Cortex of kidney (tissue), 1 donor: ENCODE measurements at places on chromosomes 7 and 10.

- DNase-seq: peak; percentile 22
Measured at GRCh38 chr10:22340329-22341189, 4.7 kb upstream of the SPAG6 start.

DNA sequence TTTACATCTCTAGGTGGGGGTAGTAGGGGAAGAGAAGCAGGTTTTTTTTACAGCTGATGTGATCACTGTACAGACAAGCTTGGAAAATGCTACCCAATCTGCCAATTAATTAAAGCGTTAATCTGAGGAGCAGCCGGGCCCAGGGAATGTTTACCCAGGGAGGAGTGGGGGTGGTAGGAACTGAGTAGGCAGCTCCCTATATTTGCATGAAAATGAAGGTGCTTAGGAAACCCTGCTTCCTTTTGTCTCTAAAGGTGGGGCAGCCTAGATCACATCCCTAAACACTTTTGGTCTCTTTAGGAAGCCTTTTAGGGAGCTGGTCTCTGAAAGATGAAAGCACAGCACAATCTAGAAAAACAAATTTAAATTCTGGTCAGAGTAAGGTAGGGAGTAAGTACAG, 53.0 kb upstream of the NFKB2 start:
- no peak for DNase-seq

GRCh38 chr10:110278562-110279406, 25.9 kb downstream of the SMNDC1 start:
- DNase-seq: no peak

DNA sequence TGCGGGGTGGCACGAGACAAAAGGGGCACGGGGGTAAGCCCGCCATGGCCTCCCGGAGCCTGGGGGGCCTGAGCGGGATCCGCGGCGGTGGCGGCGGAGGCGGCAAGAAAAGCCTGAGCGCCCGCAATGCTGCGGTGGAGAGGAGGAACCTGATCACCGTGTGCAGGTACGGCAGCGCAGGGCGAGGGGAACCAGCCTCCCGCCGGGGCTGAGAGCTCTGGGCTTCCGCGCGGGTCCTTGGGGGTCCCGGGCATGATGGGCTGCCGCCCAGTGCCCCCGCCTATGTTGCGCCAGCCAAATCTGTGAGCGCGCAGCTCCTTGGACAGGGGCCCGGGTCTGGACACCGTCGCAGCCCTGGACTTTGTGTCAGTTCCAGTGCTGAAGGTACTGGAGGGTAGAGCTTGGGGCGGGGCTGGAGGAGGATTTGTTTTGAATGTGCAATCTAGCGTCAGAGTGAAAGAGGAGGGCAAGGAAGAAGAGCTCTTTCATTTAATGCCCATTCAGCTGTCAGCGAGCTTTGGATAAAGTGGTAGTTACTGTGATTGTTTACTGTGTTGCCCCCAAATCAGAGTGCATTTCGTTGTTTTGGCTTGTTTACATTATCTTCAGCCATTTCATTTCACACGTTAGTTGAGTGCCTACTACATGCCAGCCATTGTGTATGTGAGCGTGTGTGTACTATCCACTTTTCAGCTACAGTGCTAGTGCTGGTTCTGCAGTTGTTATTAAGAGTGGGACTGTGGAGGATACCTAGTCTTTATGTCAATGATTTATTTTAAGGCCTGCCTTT, 777 bp downstream of the RUNDC3B start:
- DNase-seq: peak; percentile 11

- no peak for DNase-seq
Measured at GRCh38 chr10:133318494-133319127, 9.9 kb downstream of the ZNF511 start.

GRCh38 chr10:125000366-125001312, 58.7 kb downstream of the ZRANB1 start:
- DNase-seq: no peak

GRCh38 chr7:94933256-94933990, 26.0 kb downstream of the PPP1R9A start:
- DNase-seq: no peak

DNA sequence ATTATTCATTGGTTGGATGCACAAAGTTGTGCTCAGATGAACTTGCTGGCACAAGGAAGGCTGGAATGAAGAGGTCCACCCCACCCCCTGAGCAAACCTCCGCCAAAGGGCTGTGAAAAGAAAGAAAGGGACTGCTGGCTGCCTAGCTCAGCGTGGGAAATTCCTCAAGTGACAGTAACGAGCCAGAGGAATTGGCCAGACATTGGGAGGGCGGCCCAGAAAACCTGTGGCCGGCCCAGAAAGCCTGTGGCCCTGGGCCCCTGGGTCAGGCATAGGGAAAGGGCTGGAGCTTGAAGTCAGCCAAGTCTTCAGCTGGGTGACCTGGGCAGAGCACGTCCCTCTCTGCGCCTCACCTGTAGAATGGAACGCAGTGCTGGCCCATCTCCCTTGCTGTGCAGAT, 30.6 kb upstream of the CTBP2 start:
- no peak for DNase-seq

- no peak for DNase-seq
Measured at GRCh38 chr7:70298780-70299471, 700.7 kb downstream of the AUTS2 start.

DNA sequence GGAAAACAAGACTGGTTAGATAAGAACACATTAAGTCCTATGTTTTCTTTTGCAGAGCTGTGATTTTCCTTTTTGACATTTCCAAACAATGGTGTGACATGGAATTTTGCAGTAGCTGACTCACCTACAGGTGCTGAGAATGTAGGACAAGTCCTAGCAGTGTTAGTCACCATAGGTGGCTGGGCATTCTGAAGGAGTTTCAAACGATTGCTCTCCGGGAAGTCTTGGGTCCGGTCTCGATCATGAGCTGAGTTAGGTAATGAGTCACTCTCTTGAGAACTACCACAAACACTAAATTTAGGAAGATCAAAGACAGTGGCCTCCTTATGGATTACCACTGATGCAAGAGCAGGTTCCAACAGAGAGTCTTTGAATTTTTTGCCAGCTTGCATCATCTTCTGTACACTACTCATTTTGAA, 3.6 kb downstream of the FIGNL1 start:
- DNase-seq: no peak

DNA sequence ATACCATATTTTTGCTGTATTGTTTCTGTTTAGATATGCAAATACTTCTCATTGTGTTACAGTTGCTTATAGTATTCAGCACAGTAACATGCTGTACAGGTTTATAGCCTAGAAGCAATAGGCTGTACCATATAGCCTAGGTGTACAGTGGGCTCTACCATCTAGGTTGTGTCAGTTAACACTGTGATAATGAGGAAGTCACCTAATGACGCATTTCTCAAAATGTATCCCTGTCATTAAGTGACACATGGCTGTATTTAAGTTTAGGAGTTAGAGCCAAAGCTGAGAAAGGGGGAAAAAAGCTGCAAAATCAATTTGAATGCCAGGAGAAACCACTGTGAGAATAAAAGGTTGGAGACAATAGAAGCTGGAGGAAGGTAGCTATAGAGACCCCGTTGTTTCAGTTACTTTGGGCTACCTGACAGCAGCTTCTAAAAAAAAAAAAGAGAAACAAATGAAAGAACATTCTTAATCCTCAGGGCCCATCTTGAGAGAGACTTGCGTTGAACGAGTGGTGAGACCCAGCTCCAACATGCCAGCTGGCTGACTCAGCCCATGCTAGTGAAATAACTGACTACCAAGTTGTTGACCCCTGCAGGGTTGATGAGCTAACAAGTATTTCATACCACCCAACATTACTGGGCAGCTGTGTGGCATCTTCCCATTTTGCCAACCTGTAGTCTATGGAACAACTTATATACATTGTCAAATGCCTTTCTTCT, 8.7 kb downstream of the STARD3NL start:
- no peak for DNase-seq

- no peak for DNase-seq
Measured at GRCh38 chr10:125085258-125086054, 74.9 kb downstream of the CTBP2 start.
